Midbrain (tissue), 1 donor: ENCODE measurements at places on chromosomes 13 and 19.

GRCh38 chr19:1354970-1355567 lies 28.6 kb upstream of the NDUFS7 start:
- DNase-seq, result no peak

- no peak for DNase-seq
Observed at GRCh38 chr13:65768545-65768944, 1461.6 kb downstream of the PCDH9 start.

DNA sequence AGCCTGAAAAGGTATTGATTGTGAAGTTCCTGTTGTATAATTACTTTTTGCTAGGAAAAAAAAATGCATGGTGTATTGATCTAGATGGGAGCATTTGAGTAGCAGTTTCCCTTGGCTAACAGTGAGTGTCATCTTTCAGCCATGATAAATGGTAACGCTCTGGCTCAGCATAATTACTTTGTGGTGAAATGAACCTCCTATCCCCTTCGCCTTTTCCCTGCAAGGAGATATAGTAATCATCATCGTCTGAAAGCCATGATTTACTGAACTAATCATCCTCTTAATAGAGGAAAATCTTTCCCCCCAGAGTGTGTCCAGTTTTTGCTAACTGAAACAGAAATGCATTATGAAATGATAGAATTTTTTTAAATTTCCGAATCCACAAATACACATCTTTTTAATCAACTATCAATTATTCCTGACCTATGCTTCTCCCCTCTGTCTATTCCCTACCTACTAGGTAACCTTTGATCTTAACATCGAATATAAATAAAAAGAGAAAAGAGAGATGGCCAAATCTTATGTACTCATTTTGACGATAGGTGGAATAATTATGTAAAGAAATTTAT lies 88.7 kb downstream of the MAB21L1 start:
- DNase-seq, result no peak

- DNase-seq, result no peak
Observed at GRCh38 chr13:84466461-84466860, 584.2 kb upstream of the SLITRK1 start.

DNA sequence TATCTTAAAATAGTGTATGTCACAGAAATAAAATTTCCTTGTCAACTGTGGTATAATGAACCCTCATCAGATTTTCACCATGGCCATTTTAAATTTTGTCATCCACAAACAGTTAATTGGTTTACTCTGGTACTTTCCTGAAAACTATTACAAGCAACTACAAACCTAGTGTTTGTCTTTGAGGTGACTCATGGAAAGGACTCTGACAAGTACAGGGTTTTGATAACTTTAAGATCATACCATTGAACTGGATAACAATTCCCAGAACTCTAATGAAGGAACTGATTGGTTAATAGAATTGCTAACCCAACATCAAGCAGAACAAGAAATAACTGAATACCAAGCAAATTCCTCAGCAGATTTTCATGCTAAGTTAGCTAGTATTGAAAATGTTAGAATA lies 237.7 kb upstream of the IPO5 start:
- no peak for DNase-seq

GRCh38 chr13:65473196-65473595 lies 1756.9 kb downstream of the PCDH9 start:
- DNase-seq, result no peak
